Central memory CD4-positive, alpha-beta T cell (primary cell): ENCODE measurements at places on chromosomes 7 and 10.

DNA sequence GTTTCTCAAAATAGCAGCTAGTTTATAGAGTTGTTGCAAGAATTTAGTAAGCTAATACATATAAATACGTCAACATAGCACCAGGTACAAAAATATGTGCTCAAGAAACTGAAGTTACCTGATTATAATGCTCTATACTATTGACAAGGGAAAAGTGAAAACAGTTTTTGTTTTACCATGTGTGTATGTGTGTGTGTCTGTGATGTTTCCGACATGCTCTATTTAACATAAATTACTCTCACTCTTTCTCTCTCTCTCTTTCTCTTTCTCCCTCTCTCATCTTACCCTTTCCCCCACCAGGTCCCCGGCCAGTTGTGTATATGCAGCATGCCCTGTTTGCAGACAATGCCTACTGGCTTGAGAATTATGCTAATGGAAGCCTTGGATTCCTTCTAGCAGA lies 4.3 kb downstream of the LIPN start:
- DNase-seq: no peak

DNA sequence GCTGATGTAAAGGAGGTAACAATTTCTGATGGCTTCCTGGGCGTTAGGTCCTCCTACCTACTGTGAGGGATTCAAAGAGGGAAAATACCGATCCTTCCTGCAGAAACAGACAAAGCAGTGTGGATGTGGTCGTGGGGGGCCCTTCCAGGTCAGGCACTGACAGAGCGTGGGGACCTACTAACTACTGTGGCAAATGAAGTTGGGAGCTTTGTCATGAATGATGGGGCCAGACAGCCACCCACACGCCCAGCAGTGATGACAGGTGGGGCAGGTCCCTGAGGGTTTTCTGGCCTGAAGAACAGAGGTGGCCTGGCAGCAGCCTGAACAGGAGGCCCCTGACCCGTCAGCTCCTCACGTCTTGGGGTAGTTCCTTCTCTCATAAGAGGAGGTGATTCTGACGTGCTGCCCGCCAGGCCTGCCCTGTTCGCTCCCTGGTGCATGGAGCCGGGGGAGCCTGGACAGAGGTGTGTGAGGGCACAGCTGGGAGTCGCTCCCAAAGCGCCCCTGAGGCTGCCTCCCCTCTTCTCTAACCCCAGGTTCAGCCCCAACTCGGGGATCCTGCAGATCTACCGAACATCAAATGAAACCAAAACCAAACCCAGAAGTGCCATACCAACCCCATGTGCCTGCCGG lies 4.2 kb downstream of the ATP6V0E2 start:
- DNase-seq: no peak

DNA sequence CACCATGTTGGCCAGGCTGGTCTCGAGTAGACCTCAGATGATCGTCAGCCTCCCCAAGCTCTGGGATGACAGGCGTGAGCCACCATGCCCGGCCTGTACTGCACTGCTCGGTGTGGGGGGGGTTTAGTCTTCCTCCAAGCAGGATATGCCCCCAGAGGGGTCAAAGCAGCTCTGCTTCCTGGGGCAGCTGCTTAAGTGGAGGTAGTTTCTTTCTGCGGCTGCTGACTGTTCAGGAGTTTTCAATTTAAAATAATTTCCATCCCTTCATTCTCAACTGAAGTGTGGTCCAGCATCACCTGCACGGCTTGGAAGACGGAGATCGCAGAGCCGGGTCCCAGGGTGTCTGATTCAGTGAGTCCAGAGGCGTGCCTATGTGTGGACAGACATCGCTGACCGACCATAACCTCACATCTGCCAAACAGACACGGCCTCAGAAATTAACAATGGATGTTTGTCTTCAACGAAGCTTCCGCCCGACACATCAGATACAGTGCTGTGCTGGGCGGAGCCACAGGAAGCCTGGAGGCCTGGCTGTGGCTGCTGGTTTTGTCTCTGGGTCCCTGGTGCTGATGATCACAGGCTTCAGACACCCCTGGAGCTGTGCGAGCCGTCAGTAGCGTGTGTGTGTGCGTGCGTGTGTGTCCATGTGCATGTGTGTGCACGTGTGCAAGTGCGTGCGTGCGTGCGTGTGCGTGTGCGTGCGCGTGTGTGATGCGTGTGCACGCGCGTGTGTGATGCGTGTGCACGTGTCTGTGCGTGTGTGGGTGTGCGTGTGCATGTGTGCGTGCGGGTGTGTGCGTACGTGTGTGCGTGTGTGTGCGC lies 226.5 kb upstream of the PITRM1 start:
- no peak for DNase-seq

DNA sequence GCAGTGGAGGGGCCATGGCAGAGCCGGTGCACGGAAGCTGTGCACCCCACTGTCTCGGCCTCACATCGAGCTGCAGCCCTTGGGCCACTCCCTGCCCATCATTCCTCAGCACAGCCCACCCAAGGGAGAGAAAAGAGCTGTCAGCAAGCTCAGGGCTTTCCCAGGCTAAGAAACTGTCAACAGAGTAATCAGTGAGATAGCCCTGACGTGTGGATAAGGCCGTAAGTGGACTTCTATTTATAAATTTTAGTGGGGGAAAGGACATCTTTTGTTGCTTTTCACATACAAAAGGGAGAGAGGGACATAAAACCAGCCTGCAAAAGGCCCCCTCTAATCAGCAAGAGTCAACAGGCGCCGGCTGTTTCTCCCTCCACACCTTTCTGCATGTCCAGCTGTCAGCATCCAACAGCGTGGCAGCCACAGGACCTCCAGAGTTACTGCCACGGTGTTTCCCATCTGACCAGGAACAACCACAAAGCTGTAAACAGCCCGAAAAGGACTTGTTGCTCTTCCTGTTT lies 56.8 kb upstream of the DDC start:
- DNase-seq: no peak

GRCh38 chr7:144032516-144032915 lies 16.2 kb upstream of the OR2A5 start:
- DNase-seq: no peak

DNA sequence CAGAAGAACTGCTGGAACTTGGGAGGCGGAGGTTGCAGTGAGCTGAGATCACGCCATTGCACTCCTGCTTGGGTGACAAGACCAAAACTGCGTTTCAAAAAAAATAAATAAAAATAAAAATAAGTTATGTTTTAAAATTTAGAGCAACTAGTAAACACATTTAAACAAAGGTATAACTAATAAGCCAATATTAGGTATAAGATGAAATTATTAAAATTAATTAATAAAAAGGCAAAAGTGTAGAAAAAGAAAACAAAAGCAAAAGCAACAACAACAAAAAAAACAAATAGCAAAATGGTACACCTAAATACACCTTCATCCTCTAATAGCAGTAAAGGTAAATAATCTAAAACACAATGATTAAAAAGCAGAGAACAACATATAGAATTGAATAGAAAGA lies 6.2 kb upstream of the OR6B1 start:
- no peak for DNase-seq

- no peak for DNase-seq
Observed at GRCh38 chr7:66415659-66416265, 210.6 kb downstream of the TPST1 start.

- DNase-seq: no peak
Observed at GRCh38 chr10:104734433-104734832, 93.3 kb downstream of the SORCS3 start.
